Stimulated activated naive B cell treated with anti-CD40 and anti-IgM and Interleukin-4, amounts not matched to agents 10 μg/mL and 1 μg/mL and 100 μg/mL, for 72 hours (primary cell): ENCODE measurements at places on chromosomes 12 and 14.
A peak's percentile ranks its signal among the peaks of the same experiment; 100 is the strongest.

- H3K27me3 ChIP-seq: no peaks in the 10 kb centered on the region
- no peak for DNase-seq
- no peaks in the 10 kb centered on the region for H3K4me1 ChIP-seq
- H3K27ac ChIP-seq: no peak overlapping the region
- H3K36me3 ChIP-seq: no peaks in the 10 kb centered on the region
Observed at GRCh38 chr12:72197790-72198189, 74.4 kb upstream of the TRHDE start.

GRCh38 chr12:33472299-33472698 is 32.7 kb upstream of the SYT10 start:
- no peak overlapping the region for H3K4me3 ChIP-seq
- no peak overlapping the region for H3K27ac ChIP-seq
- H3K4me1 ChIP-seq: no peaks in the 10 kb centered on the region
- DNase-seq: no peak

DNA sequence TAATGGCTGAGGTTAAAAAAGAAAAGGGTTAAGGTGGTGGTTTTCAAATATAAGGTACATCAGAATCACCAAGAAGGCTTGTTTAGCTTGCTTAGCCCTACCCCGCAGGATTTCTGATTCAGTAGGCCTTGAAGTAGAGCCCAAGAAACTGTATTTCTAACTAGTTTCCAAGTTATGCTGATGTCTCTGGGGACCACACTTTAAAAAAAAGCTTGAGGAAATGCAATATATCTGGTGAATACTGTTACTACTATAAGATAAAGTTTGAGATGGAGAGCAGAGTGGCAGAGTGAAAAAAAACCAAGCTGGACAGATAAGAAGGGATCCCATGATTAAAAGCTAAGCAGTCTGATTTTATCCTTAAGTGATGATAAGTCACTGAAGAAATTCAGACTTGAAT is 18.3 kb upstream of the GXYLT1 start:
- H3K27ac ChIP-seq: peak overlapping the region; percentile 4
- peaks cover 22% of the 10 kb centered on the region for H3K4me1 ChIP-seq
- no peaks in the 10 kb centered on the region for H3K27me3 ChIP-seq
- H3K4me3 ChIP-seq: no peak overlapping the region

DNA sequence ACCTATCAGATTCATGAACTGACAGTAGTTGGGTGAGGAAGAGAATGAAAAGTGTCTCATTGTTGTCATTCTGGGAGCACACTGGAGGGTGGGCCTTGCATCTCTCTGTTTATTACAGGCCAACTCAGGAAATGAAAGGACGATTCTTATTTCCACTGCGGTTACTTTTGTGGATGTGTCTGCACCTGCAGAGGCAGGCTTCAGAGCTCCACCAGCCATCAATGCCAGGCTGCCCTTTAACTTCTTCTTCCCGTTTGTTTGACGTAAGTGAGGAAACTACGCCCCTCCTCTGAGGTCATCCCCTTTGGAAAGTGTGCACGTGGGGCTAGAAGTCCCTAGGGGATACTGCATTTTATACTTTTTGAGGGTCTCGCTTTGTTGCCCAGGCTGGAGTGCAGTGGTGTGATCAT is 33.7 kb downstream of the TCTN1 start:
- H3K4me3 ChIP-seq: peak overlapping the region; percentile 40
- peak overlapping the region; percentile 97 for H3K27ac ChIP-seq
- DNase-seq: peak; percentile 82
- peaks cover 88% of the 10 kb centered on the region for H3K36me3 ChIP-seq

DNA sequence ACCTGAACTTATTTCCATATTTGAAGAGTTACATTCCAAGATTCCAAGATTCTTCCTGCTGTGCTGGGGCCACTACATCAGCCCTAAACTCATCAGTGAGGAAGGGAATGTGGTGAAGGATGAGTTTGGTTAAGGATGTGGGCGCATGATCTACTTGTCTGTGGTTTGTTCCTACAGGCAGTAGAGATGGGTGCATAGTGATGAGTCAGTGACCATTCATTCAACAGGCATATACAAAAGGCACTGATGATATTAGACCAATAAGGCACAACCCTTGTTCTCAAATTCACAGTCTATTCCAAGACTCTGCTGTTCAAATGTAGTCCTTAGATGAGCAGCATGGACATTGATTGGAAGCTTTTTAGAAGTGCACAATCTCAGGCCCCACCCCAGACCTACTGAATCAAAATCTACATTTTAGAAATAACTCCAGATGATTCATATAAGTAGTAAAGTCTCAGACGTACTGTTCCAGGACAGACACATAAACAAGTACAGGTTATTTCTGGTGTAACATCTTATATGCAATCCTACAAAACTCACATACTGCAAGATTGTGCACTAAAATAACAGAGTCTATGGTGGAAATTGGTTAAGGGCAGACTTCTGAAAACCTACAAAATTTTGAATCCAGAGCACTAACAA is 47.7 kb upstream of the MAP3K9 start:
- H3K27ac ChIP-seq: no peak overlapping the region
- no peak for DNase-seq
- peaks cover 4% of the 10 kb centered on the region for H3K27me3 ChIP-seq
- no peaks in the 10 kb centered on the region for H3K4me1 ChIP-seq
- H3K4me3 ChIP-seq: no peak overlapping the region

DNA sequence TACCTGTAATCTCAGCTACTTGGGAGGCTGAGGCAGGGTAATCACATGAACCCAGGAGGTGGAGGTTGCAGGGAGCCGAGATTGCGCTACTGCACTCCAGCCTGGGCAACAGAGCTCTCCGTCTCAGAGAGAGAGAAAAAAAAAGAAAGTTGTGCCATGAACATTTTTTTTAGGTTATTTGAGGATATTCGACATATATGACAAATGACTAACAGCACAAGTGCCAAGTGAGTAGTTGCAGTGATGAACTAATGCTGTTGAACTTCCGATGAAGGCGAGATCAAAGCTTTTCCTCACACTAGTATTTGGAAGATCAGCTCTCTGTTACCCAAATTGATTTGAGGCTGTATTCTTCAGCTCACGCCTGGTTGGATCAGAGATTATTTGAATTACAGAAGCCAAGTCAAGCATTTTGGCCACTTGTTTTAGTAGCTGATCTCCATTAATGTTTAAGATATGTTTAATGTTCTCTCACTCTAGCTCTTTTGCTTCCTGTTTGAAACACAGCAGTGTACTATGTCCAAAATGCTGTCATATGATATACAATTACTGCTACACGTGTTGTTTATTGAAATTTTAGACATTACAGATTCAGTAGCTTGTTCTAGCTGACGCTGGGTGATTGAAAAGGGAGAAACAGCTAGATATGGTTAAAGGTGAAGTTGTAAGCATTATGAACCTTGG is 43.4 kb downstream of the WDR20 start:
- no peaks in the 10 kb centered on the region for H3K36me3 ChIP-seq
- peaks cover 45% of the 10 kb centered on the region for H3K4me1 ChIP-seq
- H3K27ac ChIP-seq: peak overlapping the region; percentile 2
- H3K27me3 ChIP-seq: no peaks in the 10 kb centered on the region
- H3K4me3 ChIP-seq: no peak overlapping the region
- no peak for DNase-seq

- peak overlapping the region; percentile 93 for H3K4me3 ChIP-seq
- H3K4me1 ChIP-seq: peaks cover 69% of the 10 kb centered on the region
- no peaks in the 10 kb centered on the region for H3K27me3 ChIP-seq
- H3K36me3 ChIP-seq: peaks cover 35% of the 10 kb centered on the region
- H3K27ac ChIP-seq: peak overlapping the region; percentile 63
Observed at GRCh38 chr12:49055978-49056754, 4.4 kb downstream of the KMT2D start.

GRCh38 chr12:21973221-21973620 is 32.0 kb upstream of the ABCC9 start:
- DNase-seq: no peak
- no peak overlapping the region for H3K4me3 ChIP-seq
- no peaks in the 10 kb centered on the region for H3K4me1 ChIP-seq
- H3K27me3 ChIP-seq: no peaks in the 10 kb centered on the region
- H3K36me3 ChIP-seq: no peaks in the 10 kb centered on the region
